Suprapubic skin (tissue), 4 donors: ENCODE measurements at places on chromosomes 1 and 21. TPM values are rescaled to one million over a fixed set of nuclear protein-coding genes. Genes with fewer than 3 reads are reported as not detected.

Gene SOD1
- 123 TPM for total RNA-seq

Gene ZNF593
- 20.8 TPM for total RNA-seq

Gene MYOCOS
- total RNA-seq, result not detected

Gene AVPR1B
- total RNA-seq, result not detected

Gene C1QA
- 22.9 TPM for total RNA-seq

Gene RGS5
- total RNA-seq, result 7.0 TPM

Gene TOR1AIP2
- 68.0 TPM for total RNA-seq

Gene MX1
- 4.3 TPM for total RNA-seq

Gene GBP7
- not detected for total RNA-seq

Gene SAMSN1
- 1.9 TPM for total RNA-seq

Gene ENAH
- total RNA-seq, result 39.7 TPM

Gene RAB7B
- 27.6 TPM for total RNA-seq

Gene PLA2G2C
- total RNA-seq, result not detected

Gene ASB17
- total RNA-seq, result not detected

Gene KCNE2
- not detected for total RNA-seq

Gene CYP4A22
- not detected for total RNA-seq

Gene RXFP4
- total RNA-seq, result not detected

Gene KRTAP26-1
- 3.4 TPM for total RNA-seq

Gene DYNLT4
- total RNA-seq, result not detected

Gene LIN28A
- not detected for total RNA-seq

Gene ACOT7
- 24.3 TPM for total RNA-seq

Gene FCER1G
- total RNA-seq, result 12.6 TPM

Gene TTC34
- total RNA-seq, result not detected

Gene SPRR2B
- 3.3 TPM for total RNA-seq

Gene LORICRIN
- 247 TPM for total RNA-seq

Gene OLIG2
- total RNA-seq, result not detected

Gene FOXO6
- 1.8 TPM for total RNA-seq
